ENCODE measurements at places on chromosomes 5 and 9.

- no peak for DNase-seq
Observed at GRCh38 chr9:113887436-113887835, 11.3 kb downstream of the ZNF618 start.

- DNase-seq, result no peak
Observed at GRCh38 chr9:93906195-93906880, 48.8 kb downstream of the BARX1 start.

GRCh38 chr9:88833946-88834345 is 157.3 kb upstream of the S1PR3 start:
- no peak for DNase-seq

- no peak for DNase-seq
Observed at GRCh38 chr5:81909677-81910076, 62.1 kb upstream of the ATG10 start.

DNA sequence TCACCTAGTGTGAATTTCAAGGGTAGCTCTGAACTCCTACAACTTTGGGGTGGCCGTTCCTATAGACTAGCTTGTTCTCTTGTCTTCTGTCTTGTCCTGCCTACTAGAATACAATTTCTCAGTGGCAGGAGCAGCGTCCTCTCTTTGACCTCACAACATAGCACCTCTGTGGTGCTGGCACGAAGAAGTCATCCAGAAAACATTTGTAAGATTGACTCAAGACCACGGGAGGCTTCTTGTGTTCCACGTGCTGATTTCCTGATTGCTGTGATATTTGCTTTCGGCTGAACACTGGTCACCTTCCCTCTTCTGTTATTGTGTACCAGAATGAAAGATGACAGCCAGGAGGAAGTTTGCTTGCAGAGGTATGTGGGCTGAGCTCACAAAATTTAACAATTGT is 27.0 kb downstream of the SLC1A1 start:
- DNase-seq, result no peak

- no peak for DNase-seq
Observed at GRCh38 chr9:100229136-100229535, 123.6 kb downstream of the TEX10 start.

DNA sequence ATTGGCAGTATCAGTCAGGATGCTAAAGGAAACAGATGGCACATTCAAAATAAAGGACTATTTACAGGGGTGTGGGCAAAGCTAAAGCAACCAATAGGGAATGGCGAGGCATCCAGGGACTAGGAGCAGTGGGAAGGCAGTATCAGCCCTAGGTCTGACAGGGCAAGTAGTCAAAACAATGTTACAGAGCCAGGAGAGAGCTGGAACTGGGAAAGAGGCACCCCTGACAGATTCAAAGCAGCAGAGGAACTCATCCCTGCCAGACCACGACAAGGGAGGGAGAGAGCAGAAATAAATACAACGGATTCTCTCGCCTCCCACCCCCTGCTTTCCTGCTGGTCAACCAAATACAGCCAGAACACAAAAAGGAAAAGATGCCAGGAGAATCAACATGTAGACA is 371.5 kb downstream of the NR2F1-AS1 start:
- DNase-seq, result no peak

GRCh38 chr9:99107421-99107820 is 2.5 kb downstream of the TGFBR1 start:
- DNase-seq, result no peak

DNA sequence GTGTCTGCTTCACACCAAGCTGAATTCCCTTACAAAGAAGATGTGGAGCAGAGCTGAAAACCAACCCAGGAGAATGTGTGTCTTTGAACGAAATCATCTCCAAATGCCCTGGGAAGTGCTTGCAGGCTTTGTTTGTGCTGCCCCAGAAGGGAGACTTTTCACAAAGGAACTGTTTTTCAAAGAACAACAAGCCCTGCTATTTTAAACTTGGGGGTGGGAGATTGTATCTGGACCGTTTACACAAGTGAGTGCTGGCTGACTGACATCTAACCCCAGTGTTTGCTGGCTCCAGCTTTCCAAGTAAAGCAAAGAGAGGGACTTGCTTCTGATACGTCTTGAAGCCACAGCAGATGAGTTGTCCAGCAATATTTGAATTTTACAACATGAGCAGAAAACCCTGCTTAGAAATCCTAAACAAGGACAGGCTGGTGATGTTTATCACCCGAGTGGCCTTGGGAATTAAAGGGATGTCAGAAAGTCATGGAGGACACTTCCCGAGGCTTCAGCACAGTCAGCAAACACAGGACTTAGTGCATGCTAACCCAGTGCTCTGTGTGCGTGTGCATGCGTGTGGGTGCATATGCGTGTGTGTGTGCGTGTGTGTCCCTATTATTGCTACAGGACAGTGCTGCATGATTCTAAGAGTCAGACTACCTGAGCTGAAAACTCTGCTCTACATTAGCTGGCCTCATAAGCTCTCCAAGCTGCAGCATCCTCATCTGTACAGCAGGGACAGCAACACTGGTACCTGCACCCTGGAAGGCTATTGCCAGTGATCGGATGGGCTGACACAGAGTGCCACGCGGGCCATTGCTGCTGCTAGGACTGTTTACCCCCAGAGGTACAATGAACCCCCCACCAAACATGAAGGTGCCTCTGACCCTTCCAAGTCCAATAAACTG is 1.4 kb downstream of the ADAMTS12 start:
- no peak for DNase-seq

DNA sequence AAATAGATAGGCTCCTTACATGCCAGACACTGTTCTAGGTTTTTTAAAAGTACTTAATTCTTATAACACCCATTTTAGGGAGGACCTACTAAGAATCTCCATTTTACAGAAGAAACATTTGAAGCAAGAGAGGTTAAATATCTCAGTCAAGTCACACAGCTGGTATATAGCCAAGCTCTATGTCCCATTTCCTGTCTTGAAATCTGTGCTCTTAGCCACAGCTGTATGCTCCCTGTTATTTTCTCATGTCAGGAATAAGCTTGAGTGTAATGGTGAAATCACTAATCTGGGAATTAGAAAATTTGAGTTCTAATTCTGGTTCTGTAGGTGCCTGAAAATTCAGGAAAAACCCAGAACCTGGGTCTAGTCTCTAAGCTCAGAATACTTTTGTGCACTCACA is 208.7 kb downstream of the BRINP1 start:
- no peak for DNase-seq

DNA sequence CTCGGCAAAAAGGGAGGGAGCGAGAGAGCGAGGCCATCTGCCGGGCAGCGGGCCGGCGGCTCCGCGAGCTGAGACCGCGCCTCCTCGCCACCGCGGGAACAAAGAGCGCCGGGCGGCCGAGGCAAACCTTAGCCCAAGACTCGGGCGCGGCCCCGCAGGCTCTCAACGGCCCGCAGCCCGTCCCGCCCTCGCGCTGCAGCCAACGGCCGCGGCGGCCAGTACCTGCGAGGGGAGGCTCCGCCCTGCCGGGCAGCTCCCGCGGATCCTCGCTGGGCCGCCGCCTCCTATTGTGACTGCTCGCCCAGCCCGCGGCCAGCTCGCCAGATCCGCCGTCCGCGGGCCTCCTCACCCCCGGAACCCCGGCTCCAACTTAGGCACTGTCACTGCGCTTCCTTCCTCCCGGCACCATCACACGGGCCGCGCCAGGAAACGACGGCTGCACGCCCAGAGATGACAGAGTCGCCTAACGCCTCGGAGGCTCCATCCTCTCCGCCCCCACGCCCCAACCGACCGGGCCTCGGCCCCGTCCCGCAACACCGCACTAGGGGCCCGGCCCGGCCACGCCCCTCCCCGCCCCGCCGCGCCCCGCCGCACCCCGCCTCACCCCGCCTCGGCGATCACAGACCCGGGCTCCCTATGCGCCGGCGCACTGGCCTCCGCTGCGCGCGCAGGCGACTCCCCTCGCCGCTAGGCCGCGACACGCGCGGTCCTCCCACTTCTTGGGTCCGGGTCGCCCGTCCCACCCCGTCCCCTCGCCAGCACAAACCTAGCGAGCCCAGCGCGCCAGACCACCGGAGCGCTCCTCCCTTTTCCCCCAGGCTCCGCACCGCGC is 479 bp upstream of the RNF38 start:
- peak; percentile 33 for DNase-seq

DNA sequence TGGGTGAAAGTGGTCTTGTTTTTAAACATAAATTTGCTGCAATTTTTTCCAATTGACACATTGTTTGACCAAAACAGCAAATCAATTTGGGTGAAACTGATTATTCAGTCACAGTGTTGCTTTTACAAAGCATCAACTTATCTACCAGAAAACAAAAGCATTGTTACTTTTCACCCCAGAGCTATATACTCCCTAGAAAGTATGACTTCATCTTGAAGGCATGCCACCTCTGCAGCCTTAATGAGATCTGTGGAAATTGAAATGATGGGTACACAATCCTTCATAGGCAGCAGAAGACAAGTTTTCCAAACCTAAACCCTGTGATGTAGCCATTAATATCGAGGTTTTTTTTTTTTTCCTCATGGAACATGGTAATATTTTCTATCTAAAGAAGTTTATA is 615.9 kb downstream of the CHSY3 start:
- no peak for DNase-seq

- peak; percentile 43 for DNase-seq
Observed at GRCh38 chr5:38598994-38599617, 42.7 kb upstream of the LIFR start.

- no peak for DNase-seq
Observed at GRCh38 chr5:32645246-32645645, 59.9 kb downstream of the SUB1 start.

DNA sequence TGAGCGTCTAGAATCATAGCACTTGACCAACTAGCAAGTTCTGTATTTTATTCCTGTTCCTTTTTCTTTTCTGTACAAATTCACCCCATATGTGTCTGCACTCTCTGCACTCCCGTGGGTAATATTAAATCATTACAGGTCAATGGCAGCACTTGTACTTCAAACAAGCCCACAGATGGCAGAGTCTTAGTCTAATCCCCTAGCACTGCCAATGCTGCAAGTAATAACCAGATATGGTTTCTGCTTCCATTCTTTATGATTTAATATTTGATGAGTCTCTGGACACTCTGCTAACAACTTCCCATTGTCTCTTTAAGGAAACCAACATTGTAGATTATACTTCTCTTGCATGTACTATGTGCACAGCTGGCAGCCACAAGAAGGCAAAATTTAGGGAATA is 343.8 kb upstream of the CHD1 start:
- no peak for DNase-seq

- no peak for DNase-seq
Observed at GRCh38 chr5:149860801-149861322, 83.7 kb downstream of the PDE6A start.

DNA sequence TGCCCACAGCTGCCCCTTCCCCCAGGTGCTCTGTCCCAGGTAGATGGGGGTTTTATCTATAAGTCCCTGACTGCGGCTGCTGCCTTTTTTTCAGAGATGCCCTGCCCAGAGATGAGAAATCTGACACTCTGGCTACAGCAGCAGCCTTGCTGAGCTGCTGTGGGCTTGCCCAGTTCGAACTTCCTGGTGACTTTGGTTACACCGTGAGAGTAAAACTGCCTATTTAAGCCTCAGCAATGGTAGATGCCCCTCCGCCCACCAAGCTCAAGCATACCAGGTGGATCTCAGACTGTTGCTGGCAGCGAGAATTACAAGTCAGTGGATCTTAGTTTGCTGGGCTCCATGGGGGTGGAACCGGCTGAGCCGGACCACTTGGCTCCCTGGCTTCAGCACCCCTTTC is 56.8 kb downstream of the MINAR2 start:
- DNase-seq, result no peak

DNA sequence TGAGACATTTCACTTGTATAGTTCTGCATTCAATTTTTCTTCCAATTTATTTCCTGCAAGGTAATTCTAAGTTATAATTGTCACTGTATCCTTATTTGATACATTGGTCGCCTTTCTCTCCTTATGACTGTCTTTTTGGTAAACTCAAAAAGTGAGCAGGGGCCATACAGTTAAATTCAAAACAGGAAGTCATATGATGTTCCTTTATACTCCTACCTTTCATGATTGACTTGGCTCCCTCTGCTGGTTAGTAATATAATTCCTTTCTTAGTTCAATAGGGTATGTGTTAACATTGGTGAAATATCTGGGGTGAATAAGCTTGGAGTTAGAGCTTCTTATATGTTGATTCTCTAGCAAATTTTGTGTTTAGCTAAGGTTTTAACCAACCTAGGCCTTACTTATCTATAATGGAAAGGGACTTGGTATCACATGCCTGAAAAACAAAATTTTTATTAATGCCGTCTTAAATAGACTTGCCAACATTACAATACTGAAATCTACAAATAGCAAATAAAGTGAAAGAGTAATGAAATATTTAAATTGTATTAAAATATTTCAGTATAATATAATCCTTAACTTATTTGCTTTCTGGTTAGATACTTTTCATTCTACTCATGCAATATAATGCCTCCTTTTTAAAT is 6.0 kb upstream of the NIPBL start:
- peak; percentile 44 for DNase-seq

GRCh38 chr9:127887792-127888191 is 10.3 kb upstream of the AK1 start:
- no peak for DNase-seq

- DNase-seq, result no peak
Observed at GRCh38 chr5:8239646-8240045, 370.7 kb downstream of the MTRR start.

- no peak for DNase-seq
Observed at GRCh38 chr9:34741628-34742027, 31.7 kb upstream of the CCL21 start.

GRCh38 chr5:5221724-5222123 is 81.6 kb downstream of the ADAMTS16 start:
- no peak for DNase-seq

DNA sequence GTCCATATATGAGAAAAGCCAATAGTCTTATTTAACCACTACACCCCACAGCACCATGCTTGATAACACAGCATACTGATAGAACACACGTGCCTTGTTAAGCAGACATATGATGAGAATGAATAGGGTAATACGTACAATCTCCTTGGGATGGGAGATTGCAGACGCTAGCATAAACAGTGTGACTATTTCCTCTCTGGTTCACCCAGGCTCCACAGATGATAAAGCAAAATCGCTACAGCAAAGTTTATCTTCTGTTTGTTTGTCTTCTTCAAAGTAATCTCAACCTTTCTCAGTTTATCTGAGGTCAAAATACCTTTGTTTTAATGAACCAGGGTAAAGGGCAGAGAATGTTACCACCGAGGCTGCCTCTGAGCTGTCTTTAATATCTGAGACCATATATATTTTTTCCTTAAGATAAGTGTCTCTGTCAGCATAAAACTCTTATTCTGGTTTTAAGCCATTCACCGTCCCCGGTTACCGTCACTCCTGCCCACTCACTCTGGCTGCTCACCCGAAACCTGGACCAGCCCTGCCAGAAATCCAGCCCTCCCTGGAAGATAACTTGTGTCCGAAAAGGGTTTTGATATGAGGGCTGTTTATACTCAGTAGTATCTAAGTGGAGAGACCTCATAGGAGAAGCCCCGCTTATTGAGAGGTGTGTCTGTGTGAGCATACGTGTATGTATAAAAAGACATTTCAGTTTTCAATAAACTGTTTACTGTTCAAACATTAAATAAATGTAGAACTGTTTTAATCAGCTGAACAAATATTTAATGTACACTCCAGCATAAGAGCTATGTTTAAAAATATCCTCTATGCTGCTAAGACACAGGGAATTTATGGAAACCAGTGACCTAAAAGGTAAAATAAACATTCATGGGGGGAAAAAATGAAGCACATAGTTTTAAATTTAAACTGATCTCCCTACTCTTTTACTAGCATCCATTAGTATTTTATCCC is 465.4 kb downstream of the RASEF start:
- no peak for DNase-seq

GRCh38 chr5:153626836-153627235 is 136.4 kb downstream of the GRIA1 start:
- no peak for DNase-seq

- no peak for DNase-seq
Observed at GRCh38 chr9:80204054-80204453, 632.3 kb downstream of the TLE4 start.
